Upper lobe of left lung (tissue), 6 donors: ENCODE measurements at places on chromosomes 2 and 18. TPM values are rescaled to one million over a fixed set of nuclear protein-coding genes. Genes with fewer than 3 reads are reported as not detected.

DNA sequence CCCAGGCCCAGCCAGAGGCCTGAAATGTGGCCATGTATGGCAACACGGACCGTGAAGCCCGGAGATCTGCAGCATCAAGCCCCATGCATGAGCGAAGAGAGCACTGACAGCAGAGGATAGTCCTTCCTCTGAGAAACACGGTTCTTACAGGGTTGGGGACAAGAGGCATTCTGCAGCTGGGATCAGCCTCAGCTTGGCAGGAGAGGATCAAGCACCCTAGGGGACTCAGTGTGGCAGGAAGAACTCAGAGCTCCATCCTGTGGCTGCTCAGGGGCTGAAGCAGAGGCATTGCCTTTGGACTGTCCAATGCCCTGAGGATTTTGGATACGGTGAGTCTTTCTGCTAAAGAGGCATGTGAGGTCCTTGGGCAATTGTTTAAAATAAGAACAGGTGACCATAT, 368.7 kb downstream of the ZNF516 start:
- H3K27me3 ChIP-seq: no peaks in the 10 kb centered on the region
- H3K27ac ChIP-seq: no peak overlapping the region
- no peaks in the 10 kb centered on the region for H3K36me3 ChIP-seq
- H3K4me1 ChIP-seq: no peaks in the 10 kb centered on the region
- no peak overlapping the region for H3K4me3 ChIP-seq
- no peak for DNase-seq

The WDPCP gene
- total RNA-seq: 20.8 TPM

DNA sequence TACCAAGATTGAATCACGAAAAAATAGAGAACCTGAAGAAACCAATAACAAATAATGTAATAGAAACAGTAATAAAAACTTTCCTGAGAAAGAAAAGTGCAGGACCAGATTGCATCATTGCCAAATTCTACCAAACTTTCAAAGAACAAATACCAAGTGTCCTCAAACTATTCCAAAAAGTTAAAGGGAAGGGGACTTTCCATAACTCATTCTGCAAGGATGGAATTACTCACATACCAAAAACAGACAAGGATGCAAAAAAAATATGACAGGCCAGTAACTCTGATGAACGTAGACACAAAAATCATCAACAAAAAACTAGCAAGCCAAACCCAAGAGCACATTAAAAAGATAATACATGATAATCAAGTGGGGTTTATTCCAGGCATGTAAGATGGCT, 172.3 kb upstream of the SLC35G4 start:
- H3K4me1 ChIP-seq: no peaks in the 10 kb centered on the region
- DNase-seq: no peak
- no peaks in the 10 kb centered on the region for H3K36me3 ChIP-seq
- no peaks in the 10 kb centered on the region for H3K27me3 ChIP-seq
- no peak overlapping the region for H3K27ac ChIP-seq

The RNF152 gene
- total RNA-seq: 11.2 TPM

The FKBP1B gene
- 27.3 TPM for total RNA-seq

The LHCGR gene
- total RNA-seq: not detected

- DNase-seq: no peak
- no peaks in the 10 kb centered on the region for H3K27me3 ChIP-seq
- H3K4me1 ChIP-seq: no peaks in the 10 kb centered on the region
- H3K27ac ChIP-seq: no peak overlapping the region
- H3K4me3 ChIP-seq: no peak overlapping the region
These were observed 116.0 kb upstream of the AQP4 start for GRCh38 chr18:26981360-26982082.

- H3K27me3 ChIP-seq: no peaks in the 10 kb centered on the region
- no peak for DNase-seq
- no peak overlapping the region for H3K4me3 ChIP-seq
- H3K4me1 ChIP-seq: peaks cover 6% of the 10 kb centered on the region
These were observed 85.4 kb upstream of the CABLES1 start for GRCh38 chr18:23049698-23050373.

GRCh38 chr2:156437272-156437930, 1.2 kb downstream of the GPD2 start:
- peak overlapping the region; percentile 95 for H3K27ac ChIP-seq
- no peak overlapping the region for H3K4me3 ChIP-seq
- no peaks in the 10 kb centered on the region for H3K27me3 ChIP-seq
- no peak for DNase-seq
- H3K36me3 ChIP-seq: no peaks in the 10 kb centered on the region

DNA sequence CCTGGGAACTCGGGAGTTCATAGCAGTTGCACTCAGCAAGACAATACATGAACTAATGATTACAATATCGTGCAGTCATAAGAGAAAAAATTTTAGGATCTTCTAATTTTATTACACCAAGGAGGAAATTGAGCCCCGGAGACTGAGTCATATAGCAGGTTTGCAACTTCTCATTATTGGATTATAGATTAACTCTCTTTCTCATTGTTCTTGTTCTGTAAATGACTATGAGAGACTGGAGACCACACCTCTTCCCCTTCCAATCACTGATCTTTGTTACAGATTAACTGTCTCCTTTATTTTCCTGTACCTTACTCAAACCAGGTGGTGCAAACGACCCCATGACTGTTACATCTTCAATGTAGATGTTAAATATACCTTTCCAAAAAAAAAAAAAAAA, 435.8 kb upstream of the DDX18 start:
- H3K36me3 ChIP-seq: no peaks in the 10 kb centered on the region
- no peak overlapping the region for H3K4me3 ChIP-seq
- H3K4me1 ChIP-seq: no peaks in the 10 kb centered on the region
- no peaks in the 10 kb centered on the region for H3K27me3 ChIP-seq
- H3K27ac ChIP-seq: no peak overlapping the region
- no peak for DNase-seq

DNA sequence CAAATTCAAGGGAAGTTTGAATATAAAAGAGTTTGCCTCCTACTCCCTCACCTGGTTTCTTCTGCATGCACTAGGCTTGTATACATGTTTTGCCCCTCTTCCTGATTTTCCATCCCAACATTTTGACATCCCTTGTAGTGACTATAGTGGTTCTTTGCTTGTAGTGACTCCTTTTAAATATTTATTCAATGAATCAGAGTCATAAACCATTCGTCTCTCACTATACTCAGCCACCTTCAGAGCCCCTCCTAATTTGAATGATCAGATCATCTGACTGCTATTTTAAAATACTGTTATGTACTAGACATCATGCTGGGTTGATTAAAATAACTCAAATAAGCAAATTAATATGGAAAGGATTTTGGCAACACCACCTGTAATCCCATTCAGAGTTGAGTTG, 492.1 kb upstream of the PIK3C3 start:
- H3K36me3 ChIP-seq: no peaks in the 10 kb centered on the region
- H3K4me3 ChIP-seq: no peak overlapping the region
- H3K27me3 ChIP-seq: no peaks in the 10 kb centered on the region
- H3K4me1 ChIP-seq: no peaks in the 10 kb centered on the region
- H3K27ac ChIP-seq: no peak overlapping the region

DNA sequence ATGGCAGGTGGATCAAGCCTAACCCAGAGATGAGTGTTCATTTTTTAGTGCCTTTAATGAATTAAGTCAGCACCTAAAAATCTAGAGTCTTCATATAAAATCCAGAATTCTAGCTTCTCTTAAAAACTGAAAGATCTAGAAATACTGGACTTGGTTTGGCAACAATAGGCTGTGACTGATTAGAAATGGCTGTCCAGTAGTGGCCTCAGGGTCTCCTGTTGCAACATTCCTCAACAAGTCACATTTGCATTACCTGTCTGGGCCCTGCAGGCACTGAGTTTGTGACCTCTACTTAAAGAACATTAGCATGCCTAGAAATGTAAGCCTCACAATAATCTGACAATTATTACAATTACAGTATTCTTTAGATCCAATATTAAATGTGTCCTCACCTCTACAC, 33.1 kb downstream of the MBD2 start:
- no peak overlapping the region for H3K27ac ChIP-seq
- DNase-seq: no peak
- H3K27me3 ChIP-seq: no peaks in the 10 kb centered on the region
- no peaks in the 10 kb centered on the region for H3K4me1 ChIP-seq
- H3K4me3 ChIP-seq: no peak overlapping the region

- no peak for DNase-seq
- H3K36me3 ChIP-seq: peaks cover 4% of the 10 kb centered on the region
- no peaks in the 10 kb centered on the region for H3K27me3 ChIP-seq
- no peak overlapping the region for H3K4me3 ChIP-seq
- peaks cover 10% of the 10 kb centered on the region for H3K4me1 ChIP-seq
These were observed 8.8 kb upstream of the PRLH start for GRCh38 chr2:237557633-237558015.

The CHN1 gene
- 8.9 TPM for total RNA-seq

The DSG4 gene
- not detected for total RNA-seq

DNA sequence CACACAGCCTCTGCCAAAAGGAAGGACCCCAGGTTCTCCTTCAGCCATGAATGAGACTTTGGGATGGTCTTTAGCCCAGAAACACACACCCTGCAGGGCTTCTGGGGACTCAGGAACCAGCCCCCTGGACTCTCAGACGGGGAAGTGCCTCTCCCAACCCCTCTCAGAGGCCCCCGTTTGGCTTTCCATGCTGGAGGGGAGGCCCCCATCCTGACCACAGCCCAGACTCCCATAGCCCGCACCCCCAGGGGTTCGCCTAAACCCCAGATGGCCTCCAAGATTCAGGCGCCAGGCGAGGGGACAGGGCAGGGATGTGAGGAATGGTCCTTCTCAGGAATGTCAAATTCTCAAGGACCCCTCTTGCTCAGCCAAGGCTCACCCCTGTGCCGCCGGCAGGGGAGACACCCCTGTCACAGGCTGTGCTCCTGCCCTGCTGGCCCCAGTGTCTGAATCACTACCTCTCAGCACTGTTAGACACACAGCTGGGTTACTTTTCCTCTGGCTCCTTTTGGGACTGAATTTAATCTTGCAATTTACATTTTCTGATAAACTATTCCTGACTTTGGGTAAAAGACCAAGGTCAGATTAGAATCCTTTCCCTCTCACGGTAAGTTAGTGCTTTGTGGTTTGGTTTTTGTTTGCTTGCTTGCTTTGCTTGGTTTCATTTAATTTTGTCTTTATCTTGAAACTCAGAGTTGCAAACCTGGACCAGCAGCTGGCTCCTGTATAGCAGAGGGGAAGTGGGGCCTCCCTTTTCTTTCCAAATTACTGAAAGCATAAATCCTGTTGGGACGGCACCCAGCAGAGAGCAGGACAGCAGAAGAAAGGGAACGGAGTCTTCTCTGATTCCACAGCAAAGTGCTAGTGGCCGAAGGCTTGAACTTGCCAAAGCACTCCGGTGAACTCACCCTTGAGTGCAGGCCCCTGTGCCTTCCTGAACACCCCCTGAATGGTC, 198.9 kb upstream of the RAB6C start:
- H3K36me3 ChIP-seq: no peaks in the 10 kb centered on the region
- H3K4me3 ChIP-seq: no peak overlapping the region
- DNase-seq: peak; percentile 37
- no peaks in the 10 kb centered on the region for H3K27me3 ChIP-seq

GRCh38 chr2:71380665-71381064, 49.1 kb downstream of the ZNF638 start:
- H3K27ac ChIP-seq: no peak overlapping the region
- H3K4me1 ChIP-seq: no peaks in the 10 kb centered on the region
- H3K36me3 ChIP-seq: peaks cover 72% of the 10 kb centered on the region
- H3K4me3 ChIP-seq: no peak overlapping the region
- DNase-seq: no peak

DNA sequence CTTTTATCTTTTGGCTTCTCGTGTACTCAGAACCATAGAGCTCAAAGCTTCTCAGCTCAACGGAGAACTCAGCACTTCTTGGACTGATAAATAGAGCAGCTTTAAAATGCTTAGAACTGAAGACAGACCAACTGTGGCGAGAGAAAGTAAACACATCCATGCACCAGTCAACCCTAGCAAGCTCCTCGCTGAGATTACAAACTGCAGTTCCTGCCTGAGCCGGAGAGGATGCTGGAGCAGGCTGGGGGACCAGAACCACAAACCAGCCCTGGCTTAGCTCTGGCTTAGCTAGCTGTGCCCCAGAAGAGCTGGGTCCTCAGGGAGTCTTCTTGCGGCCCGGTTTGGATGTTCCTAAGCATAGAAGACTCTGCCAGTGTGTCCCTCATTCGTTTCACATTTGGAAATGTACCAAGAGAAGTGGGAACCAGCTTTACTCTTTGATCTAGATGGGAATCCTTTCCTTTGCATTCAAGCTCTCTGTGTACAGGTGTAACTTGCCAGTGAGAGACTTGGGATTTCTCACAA, 5.6 kb downstream of the PAX8 start:
- peaks cover 27% of the 10 kb centered on the region for H3K4me1 ChIP-seq
- no peak overlapping the region for H3K4me3 ChIP-seq
- no peak overlapping the region for H3K27ac ChIP-seq
- H3K27me3 ChIP-seq: no peaks in the 10 kb centered on the region

- no peak for DNase-seq
- H3K27me3 ChIP-seq: no peaks in the 10 kb centered on the region
- no peaks in the 10 kb centered on the region for H3K4me1 ChIP-seq
- H3K4me3 ChIP-seq: no peak overlapping the region
- H3K36me3 ChIP-seq: no peaks in the 10 kb centered on the region
These were observed 49.1 kb downstream of the EML6 start for GRCh38 chr2:54772531-54772930.

The MYO7B gene
- 1.2 TPM for total RNA-seq

The CPO gene
- total RNA-seq: not detected

- H3K27ac ChIP-seq: no peak overlapping the region
- H3K36me3 ChIP-seq: no peaks in the 10 kb centered on the region
- no peaks in the 10 kb centered on the region for H3K27me3 ChIP-seq
- no peak overlapping the region for H3K4me3 ChIP-seq
- no peak for DNase-seq
These were observed 47.4 kb downstream of the TSPYL6 start for GRCh38 chr2:54208364-54209240.

- peaks cover 15% of the 10 kb centered on the region for H3K4me1 ChIP-seq
- H3K27ac ChIP-seq: no peak overlapping the region
- H3K36me3 ChIP-seq: no peaks in the 10 kb centered on the region
- H3K4me3 ChIP-seq: no peak overlapping the region
These were observed 168.5 kb downstream of the CELF4 start for GRCh38 chr18:37396971-37397720.

GRCh38 chr2:191864628-191865374, 17.9 kb upstream of the CAVIN2 start:
- H3K27me3 ChIP-seq: no peaks in the 10 kb centered on the region
- H3K27ac ChIP-seq: no peak overlapping the region

The NCKAP5 gene
- 23.5 TPM for total RNA-seq

- no peaks in the 10 kb centered on the region for H3K27me3 ChIP-seq
- H3K4me1 ChIP-seq: no peaks in the 10 kb centered on the region
- no peak for DNase-seq
- no peak overlapping the region for H3K27ac ChIP-seq
- no peak overlapping the region for H3K4me3 ChIP-seq
- H3K36me3 ChIP-seq: no peaks in the 10 kb centered on the region
These were observed 741.1 kb upstream of the SALL3 start for GRCh38 chr18:78238404-78239089.

DNA sequence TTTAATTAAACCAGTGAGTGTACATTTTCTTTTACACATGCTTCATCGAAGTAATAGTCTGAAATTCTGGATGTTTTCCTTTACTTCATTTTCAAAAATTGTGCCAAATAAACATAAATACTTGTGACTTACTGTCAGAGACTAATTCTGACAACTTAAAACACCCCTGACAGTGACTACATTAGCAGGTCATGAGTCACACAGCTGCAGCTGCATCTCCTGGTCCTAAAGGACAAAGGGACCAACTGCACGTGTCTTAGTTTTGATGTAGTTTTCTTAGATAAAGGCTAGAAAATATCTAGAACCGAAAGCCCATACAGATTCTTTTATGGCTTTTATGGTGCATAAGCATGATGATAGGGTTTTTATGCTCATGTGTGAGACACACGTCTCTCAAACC, 29.6 kb upstream of the DSC3 start:
- no peaks in the 10 kb centered on the region for H3K36me3 ChIP-seq
- no peaks in the 10 kb centered on the region for H3K4me1 ChIP-seq
- H3K27ac ChIP-seq: no peak overlapping the region
- no peaks in the 10 kb centered on the region for H3K27me3 ChIP-seq
